Effector CD4-positive, alpha-beta T cell (primary cell): ENCODE measurements at places on chromosomes 2 and 18.

GRCh38 chr2:85314884-85315242 lies 12.9 kb downstream of the TGOLN2 start:
- no peak for DNase-seq

- DNase-seq: no peak
Measured at GRCh38 chr2:102434655-102435381, 11.9 kb downstream of the IL18RAP start.

GRCh38 chr2:198056836-198057235 lies 252.4 kb downstream of the PLCL1 start:
- DNase-seq: no peak

- DNase-seq: no peak
Measured at GRCh38 chr2:10566018-10566417, 117.9 kb upstream of the ODC1 start.

GRCh38 chr18:5103693-5104092 lies 93.4 kb downstream of the AKAIN1 start:
- no peak for DNase-seq

DNA sequence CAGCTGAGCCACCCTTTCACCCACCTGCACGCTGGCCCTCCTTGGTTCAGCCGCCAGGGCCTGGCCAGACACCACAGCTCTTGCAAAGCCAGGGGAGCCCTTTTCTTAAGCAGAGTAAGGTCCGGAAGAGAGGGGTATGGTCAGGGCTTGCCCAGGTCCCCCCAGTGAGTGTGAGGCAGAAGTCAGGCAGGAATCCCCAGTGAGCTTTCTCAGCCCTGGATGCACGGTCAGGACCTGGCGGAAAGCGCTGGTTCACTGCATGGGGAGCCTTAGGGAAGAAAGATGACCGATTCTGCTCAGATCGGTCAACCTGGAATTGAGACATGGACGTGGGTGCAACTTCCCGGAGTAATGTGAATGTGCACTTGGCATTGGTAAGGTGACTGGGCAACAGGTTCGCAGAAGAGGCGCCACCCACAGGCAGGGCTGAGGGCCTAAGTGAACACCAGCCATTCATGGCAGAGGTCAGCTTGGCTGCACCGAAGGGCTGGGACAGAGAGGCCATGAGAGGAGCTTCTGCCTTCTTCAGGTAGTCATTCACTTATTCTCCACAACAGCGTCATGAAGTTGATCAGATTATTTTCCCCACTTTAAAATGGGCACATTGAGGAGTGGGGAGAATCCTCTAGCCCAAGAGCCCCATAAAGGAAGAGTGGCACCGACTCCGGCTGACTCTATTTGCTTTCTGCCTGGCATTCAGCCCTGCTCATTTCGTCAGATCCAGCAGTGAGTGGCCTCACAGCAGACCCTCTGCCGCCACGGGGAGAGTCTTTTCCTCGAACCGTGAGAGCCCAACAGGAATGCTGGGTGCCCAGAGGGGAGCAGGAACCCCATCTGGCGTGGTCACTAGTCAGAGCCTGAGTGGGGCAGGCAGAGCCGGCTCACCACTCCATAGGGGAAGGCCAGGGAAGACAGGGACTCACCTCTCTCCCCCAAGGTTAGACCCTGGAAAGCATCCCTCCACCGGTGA lies 35.8 kb downstream of the SCTR start:
- DNase-seq: no peak

GRCh38 chr2:160205505-160205904 lies 5.4 kb upstream of the ITGB6 start:
- no peak for DNase-seq

GRCh38 chr2:121266543-121267106 lies 18.4 kb downstream of the TFCP2L1 start:
- DNase-seq: no peak

DNA sequence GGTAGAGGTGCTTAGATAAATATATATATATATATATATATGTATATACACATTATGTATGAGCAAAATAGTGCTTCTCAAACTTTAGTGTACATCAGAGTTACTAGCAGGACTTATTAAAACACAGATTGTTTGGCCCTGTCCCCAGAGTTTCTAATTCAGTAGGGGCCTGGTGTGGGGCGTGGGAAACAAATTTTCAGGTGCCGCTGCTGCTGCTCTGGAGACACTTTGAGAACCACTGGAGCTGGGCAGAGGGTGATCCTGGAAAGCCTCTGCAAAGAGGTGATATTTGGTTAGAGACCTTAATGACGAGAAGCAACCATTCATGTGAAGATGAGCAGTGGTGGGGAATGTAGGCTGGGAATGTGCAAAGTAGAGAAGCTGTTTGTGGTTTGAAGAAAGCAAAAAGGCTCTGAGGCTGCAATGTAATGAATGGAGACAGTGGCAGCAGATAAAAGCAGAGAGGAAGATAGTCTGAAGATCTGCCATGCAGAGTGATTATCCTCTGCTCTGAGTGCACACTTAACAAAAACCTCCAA lies 142.9 kb downstream of the PLCL1 start:
- no peak for DNase-seq

DNA sequence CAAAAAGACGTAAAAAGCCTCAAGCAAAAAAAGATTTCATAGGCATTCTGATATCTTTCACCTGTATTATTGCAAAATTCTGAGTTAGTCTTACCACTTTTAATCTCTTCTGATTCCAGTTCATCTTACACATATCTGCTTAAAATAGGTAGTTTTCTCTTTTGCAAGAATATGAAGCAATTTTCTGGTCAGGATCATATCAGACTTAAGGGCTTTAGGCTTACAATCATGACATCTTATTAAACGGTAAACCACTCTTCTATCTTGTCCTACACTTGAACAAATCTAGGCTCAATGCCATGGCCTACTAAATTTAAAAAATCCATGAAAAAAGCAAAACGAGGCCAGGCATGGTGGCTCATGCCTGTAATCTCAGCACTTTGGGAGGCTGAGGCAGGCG lies 50.1 kb upstream of the GAREM1 start:
- no peak for DNase-seq
